ENCODE measurements at places on chromosomes 2 and 18. TPM values are rescaled to one million over a fixed set of nuclear protein-coding genes. Genes with fewer than 3 reads are reported as not detected.

The CNOT9 gene
- total RNA-seq, result 47.3 TPM

The LIMS2 gene
- 1.2 TPM for total RNA-seq

GRCh38 chr18:79525556-79526467, 130.1 kb downstream of the NFATC1 start:
- DNase-seq, result peak; percentile 76

DNA sequence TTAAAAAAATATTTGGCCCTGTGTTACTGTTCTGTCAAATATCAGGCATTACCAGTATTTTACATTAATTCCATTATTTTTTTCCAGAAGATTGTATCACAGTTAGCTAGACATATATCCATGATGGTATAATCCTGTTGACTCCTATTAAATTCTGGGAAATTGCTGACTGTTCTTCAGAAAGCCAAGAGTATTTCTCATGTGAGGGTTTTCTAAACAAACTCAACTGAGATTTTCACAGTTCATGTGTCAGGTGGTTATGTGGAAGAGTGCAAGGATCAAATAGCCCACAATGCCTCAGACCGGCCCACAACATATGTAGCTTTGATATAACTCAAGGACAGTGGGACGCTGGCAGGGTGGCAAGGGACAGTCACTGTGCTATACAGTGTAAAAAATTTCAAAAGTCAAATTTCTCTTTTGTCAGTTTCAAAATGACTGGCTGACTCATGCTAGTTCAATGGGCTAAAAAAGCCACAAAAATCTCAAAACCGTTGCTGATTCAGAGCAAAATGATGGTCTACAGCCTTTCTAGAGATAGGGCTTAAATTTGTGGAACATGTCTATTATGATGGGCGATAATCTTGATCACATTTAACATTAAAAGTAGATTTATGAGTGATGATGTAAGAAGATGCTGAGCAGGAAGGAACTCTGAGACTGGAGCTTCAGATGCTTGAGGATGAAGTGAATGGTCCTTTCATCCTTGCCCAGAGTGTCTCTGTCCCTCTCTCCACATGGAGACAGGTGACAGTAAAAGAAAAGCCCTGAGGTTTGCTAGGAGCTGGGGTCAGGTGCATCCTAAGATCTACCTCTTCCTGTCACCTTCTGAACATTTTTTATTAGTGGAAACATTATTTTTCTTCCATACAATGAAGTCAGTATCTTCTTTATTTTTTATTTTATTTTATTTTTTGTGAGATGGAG, 175.8 kb upstream of the PIEZO2 start:
- no peak for DNase-seq

DNA sequence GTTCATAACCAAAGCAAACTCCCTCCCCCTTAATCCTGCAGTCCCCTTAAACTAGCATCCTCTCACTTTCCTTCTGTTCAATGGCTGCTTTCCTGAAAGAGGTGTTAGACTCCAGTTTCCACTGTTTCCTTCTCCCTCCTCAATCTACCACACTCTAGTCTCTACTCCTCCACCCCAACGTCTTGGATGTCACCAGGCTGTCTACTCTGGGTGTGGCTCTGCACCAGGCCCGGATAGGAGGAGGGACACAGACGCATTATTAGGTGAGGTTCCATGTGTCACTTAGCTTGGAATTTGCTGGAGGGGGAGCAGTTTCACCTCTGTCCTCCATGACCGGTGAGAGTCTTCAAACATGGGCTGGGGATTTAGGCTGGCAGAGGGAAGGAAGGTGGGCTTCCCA, 61.3 kb downstream of the MTHFD2 start:
- DNase-seq, result no peak

- no peak for DNase-seq
Observed at GRCh38 chr18:26225915-26226228, 373 bp upstream of the TAF4B start.

The SLC11A1 gene
- 0.82 TPM for total RNA-seq

The CHRND gene
- not detected for total RNA-seq

DNA sequence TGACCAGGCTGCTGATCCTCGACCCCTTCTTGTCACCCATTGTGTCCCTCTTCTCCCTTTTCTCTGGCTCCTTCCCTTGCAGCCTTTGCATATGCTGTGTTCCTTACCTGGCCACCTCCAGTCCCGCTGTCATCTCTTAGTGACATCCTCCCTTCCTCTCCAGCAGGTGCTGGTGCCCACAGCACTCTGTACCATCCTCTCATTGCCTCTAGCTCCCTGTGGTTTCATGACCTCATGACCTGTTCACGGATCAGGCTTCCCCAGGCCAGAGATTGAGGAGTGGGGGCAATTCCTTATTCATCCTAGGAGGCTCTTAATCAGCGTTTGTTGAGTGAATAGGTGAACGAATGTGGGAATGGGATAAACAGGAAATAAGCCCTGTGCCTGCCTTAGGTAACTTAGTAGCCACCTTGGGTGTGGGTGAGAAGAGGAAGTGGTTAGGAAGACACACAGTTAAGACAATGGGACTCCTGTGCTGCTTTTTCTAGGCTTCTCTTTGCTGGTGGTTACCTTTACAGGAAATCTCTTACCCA, 35.5 kb downstream of the ITGA6 start:
- DNase-seq, result no peak
